ENCODE measurements at places on chromosomes 7 and 10.

DNA sequence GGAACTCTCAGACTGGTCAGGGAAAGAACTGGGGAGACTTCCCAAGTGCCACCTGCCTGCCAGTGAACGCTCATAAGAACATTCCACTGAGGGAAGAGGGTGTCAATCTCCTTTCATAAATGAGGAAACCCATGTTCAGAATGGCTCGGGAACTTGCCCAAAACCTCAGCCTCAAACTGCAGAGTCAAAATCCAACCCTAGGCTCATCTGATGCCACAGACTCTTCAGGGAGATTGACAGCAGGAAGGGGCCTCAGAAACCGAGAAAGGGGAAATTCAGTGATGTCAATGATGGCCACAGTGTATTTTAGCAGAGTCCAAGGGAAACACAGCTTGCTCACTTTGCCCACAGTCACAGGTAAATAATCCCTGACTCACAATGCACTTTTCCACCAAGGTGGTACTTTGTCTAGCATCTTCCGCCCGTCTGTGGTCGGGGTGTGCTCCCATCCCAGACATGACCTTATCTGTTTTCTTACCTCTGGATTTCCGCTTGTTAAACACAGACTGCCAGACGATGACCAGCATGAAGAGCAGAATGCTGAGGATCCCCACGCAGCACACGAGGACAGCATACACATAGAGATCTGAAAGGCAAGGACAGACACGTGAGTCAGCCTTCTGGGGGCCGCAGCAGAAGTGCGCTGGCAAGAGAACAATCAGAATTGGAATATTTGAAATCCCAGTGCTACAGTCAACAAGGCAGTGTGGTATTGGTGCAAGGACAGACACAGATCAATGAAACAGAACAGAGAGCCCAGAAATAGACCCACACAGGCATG is 38.4 kb downstream of the VSTM4 start:
- DNase-seq = no peak

DNA sequence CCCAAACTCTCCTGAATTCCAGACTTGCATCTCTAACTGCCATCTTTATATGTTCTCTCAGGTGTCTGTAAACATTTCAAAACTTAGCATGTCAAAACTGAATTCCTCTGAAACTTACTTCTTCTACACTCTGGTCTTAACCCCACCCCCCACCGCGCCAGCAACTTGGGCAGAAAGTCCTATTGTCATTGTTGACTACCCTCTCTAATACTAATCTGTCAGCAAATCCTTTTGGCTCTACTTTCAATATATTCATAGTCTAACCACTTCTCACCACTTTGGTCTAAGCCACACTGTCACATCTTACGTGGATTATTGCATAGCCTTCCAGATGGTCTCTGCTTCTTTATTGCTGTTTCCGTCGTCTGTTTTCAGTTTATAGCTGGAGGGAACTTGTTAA is 86.6 kb downstream of the AHCYL2 start:
- DNase-seq = no peak

DNA sequence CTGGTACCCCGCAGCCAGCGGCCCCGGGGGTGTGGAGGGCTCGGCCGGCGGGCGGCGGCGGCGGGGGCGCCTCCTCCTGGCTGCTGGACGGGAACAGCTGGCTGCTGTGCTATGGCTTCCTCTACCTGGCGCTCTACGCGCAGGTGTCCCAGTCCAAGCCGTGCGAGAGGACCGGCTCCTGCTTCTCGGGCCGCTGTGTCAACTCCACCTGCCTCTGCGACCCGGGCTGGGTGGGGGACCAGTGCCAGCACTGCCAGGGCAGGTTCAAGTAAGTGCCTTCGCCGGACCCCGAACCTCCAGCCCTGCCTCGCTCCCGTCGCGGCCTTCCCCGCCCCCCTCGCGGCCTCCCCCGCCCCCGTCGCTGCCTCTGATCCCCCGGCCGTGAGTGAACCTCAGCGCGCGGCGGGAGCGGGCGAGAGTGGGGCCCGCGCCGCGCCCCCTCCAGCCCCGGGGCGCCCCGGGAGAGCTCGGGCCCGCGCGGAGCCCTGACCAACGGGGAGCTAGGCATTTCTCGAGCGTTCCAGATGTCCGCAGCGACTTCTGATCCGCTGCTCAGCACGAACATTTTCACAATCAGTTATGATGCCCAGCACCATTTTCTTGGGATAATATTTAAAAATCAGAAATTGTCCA is 727 bp downstream of the ATRNL1 start:
- DNase-seq = no peak

- no peak for DNase-seq
These were observed 12.9 kb downstream of the UPP1 start for GRCh38 chr7:48101968-48102367.

DNA sequence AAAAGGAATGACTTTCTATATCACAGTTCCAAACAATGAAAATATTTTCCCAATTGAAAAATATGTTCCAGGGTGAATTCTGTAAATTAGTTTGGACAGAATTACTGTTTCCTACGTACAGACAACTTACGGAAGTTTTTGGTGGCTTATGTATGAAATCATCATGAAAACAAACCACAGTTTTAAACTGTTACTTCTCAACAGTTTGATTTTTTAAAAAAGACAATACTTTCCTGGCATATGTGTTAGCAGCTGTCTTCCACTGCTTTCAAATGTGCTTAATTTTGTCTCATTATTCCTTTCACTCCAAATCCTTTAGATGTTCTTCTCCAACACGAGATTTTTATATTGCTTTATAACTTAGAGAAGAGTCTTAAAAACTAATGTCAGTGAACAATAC is 56.2 kb downstream of the SEMA3A start:
- no peak for DNase-seq

DNA sequence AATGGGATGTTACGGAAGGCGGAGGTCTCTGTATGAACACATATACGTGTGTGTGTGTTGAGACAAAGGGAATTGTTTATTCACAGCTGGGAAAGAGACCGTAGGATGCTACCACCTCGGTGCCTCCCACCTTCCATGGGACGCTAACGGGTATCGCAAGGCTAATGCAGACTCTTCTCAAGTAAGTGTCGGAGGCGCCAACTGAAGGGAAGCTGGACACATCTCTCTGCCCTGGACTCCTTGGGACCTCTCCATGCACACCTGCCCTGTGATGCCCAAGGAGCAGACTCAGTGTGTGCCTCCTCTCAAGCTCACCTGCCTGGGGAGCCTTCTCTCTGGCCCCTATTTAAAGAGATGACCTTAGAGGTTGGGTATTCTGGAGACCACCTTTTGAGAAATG is 230.9 kb downstream of the DNAJB6 start:
- no peak for DNase-seq

GRCh38 chr7:22350466-22351328 is 6.3 kb downstream of the RAPGEF5 start:
- DNase-seq = no peak

DNA sequence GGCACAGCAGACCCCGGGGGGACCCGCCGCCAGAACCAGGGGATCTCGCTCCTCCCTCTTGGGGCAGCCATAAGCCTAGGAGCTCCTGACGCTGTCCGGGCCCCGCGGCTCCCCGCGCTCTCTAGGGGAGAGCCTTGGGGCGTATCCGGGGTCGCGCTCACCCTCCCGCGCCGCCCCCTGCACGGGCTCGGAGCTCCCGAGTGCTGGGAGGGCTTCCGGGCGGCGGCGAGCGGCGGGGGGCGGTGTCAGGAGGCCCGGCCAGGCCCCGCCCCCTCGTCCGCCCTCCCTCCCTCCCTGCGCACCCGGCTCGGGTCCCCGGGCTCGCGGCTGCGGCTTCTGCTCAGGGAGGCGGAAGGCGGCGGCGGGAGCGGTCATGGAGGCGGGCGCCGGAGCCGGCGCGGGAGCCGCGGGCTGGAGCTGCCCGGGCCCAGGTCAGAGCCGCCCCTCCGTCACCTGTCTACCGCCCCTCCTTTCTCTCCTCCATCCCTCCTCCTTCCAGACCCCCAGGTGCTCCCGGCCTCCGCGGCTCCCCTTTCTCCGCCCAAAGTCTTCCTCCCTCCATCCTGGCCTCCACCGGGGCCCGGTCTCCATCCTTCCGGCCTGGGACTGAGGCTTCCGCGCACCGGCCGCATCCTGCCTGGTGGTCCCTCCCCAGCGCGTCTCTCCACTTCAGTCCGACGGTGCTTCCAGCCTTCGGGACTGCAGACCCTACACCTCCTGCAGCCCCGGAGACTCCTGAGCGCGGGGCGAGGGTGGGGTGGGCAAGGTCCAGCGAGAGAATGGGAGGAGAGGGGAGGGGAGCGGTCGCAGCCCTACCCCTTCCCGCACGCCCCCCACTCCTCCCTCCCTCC is at the start of gene CCDC136:
Gene CCDC136, plus strand, starts transcription at position 848 of the 851 bp plus-strand sequence. CDS start 444 bp downstream, outside the sequence.
- no peak for DNase-seq

DNA sequence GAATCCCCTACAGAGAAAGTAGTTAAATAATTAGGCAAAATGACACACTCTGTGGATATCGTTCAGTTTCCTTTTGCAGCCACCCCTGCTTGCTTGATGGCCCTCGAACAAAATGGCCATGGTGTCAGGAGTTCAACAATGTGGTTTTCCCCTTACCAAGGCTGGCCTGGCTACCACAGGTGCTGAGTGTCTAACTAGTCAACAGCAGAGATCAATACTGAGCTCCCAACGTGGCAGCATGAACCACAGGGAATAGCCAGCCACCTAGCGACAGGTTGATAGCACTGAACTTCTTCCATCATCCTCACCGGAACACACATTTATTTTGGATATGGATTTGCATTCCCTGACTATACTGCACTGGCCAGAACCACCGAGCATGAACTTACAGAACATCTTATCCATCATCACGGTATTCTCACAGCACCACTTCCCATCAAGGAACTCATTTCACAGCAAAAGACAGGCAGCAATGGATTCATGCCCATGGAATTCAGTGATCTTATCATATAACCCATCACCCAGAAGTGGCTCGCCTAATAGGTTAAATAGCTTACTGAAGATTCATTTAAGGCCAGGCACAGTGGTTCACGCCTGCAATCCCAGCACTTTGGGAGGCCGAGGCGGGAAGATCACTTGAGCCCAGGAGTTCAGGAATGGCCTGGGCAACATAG is 6.3 kb downstream of the C10orf67 start:
- DNase-seq = no peak
